ENCODE measurements at places on chromosomes 4 and X. TPM values are rescaled to one million over a fixed set of nuclear protein-coding genes. Genes with fewer than 3 reads are reported as not detected.

- DNase-seq = peak; percentile 37
These were observed 29.1 kb upstream of the TRO start for GRCh38 chrX:54891573-54891972.

DNA sequence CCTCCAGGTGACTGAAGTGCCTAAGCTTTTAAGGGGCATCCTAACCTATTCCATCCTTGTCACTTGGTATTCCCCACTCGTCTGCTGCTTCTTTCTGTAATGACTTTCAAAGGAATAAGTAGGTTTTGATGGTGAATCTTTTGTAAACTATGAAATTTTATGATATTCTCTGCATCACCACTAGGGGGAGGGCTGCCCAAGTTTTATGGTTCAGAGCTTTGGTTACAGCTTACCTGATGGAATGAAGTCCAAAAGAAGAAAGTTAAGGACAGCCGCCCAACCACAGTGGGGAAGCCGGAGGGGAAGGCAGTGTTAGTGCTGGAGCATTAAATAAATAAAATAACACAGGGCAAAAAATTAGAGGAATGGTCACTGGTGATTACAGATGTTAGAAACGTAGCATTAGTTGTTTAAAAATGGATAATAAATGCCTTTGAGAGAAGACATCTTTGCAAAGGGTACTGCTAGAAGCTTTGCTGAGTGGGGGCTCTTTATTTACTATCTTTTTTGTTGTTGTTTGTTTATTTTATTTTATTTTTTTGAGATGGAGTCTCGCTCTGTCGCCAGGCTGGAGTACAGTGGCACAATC is 204.9 kb downstream of the GBA3 start:
- no peak for DNase-seq

- peak; percentile 94 for DNase-seq
These were observed 47.9 kb downstream of the CXCL1 start for GRCh38 chr4:73917081-73917501.

- no peak for DNase-seq
These were observed 150.1 kb upstream of the NEIL3 start for GRCh38 chr4:177159600-177159999.

METAP1 gene
- total RNA-seq = 85.2 TPM

DNA sequence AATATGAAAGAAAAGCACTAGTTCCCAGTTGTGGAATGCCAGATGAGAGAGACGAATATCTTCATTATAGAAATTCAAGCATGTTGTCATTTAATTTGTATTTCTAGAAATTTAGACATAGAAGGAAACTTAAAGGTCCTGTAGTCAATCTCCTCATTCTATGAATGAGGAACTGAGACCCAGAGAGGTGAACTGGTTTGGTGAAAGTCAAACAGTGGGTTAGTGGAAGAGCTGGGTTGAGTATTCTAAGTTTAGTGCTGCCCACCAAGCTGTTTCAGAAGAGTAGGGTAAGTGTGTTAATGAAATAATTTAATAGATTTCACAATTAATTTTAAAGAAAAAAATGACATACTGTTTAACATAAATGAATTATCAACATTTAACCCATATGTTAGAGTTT is 655.2 kb downstream of the FAM133A start:
- DNase-seq = no peak

HTN1 gene
- total RNA-seq = not detected

SUPT20HL2 gene
- total RNA-seq = not detected

ARSJ gene
- total RNA-seq = 11.1 TPM

DNA sequence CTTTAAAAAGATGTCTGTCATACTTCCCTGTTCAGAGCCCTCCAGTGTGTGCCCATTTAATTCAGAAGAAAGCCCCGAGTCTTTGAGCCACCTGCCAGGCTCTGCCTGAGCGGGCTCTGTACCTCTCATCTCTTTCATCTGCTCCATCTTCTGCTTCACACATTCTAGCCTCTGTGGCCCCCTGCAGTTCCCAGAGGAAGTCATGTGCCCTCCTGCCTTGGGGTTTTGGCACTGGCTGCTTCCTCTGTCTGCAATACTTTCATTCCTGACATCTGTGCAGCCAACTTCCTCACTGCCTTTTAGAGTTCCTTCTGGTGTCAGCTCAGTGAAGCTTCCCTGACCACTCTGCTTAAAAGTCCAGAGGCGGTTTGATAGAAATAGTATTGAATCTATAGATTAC is 6.2 kb upstream of the STK32B start:
- no peak for DNase-seq

DNA sequence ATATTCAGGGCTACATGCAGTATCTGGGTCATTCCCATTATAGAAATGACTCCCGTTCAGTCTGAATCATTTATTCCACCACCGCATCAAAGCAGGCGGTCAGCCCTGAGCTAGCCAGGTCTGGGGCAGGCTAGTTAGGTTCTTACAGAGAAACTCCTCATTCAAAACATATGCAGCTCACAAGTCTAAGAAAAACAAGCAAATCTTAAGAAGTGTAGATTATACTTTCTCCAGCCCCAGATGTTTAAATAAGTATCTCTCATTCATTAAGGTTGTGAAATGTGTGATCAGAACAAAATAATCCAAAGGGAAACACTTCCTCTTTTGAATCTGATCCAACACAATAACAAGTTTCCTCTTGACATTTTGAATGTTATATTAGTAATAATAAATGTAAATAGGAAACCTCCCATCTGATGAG is 441.9 kb downstream of the INPP4B start:
- DNase-seq = peak; percentile 65

CDKL2 gene
- total RNA-seq = 1.7 TPM

DNA sequence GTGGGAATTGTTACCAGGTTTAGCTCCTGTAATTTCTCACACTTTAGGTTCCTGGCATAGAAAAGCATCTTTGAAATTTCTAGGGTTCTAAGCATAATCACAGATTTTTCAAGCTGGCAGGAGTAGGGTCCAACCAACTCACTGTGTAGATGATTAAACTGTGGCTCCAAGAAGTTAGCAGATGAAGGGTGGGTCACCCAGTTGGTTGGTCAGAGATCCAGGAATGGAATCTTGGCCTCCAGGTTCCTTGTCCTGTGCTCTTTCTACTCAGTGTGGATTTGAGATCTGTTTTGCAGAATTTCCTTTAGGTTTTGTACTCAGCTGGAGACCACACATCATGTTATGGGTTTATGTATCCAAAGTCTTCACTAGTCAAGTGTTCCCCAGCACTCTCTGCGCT is 90.3 kb upstream of the MAML3 start:
- no peak for DNase-seq

GRCh38 chr4:115113506-115114106 is at the start of gene NDST4:
TSS of gene NDST4 (minus strand) at chr4:115113620. CDS start at chr4:115077036, 36,584 bp downstream.
- no peak for DNase-seq

GRCh38 chr4:48329193-48329592 is 12.1 kb upstream of the SLAIN2 start:
- no peak for DNase-seq

GRCh38 chrX:38868941-38869401 is 67.7 kb downstream of the MID1IP1 start:
- DNase-seq = peak; percentile 40

- no peak for DNase-seq
These were observed 32.0 kb downstream of the STIM2 start for GRCh38 chr4:26892480-26893150.

- DNase-seq = no peak
These were observed 98.6 kb downstream of the PDLIM5 start for GRCh38 chr4:94550352-94550751.

PAGE5 gene
- not detected for total RNA-seq

DNA sequence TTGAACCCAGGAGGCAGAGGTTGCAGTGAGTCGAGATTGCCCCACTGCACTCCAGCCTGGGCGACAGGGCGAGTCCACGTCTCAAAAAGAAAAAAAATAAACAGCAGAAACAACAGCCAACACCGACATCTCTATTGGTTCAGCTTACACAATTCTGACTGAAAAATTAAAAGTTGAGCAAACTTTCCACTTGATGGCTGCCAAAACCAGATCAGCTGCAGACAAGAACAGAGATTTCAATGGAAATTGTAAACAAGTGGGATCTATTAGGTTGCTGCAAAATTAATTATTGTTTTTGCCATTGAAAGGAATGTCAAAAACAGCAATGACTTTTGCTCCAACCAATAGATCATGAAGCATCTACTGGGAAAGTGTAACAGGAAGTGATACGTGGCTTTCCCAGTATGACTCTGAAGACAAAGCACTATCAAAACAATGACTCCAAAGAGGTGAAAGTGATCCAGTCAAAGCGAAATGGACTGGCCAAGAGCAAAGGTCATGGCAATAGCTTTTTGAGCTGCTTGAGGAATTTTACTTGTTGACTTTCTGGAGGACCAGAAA is 26.3 kb downstream of the UPF3B start:
- no peak for DNase-seq

EVC2 gene
- total RNA-seq = 7.5 TPM

RIPPLY1 gene
- total RNA-seq = not detected

- DNase-seq = no peak
These were observed 7.5 kb upstream of the RNF4 start for GRCh38 chr4:2461246-2461960.

DNA sequence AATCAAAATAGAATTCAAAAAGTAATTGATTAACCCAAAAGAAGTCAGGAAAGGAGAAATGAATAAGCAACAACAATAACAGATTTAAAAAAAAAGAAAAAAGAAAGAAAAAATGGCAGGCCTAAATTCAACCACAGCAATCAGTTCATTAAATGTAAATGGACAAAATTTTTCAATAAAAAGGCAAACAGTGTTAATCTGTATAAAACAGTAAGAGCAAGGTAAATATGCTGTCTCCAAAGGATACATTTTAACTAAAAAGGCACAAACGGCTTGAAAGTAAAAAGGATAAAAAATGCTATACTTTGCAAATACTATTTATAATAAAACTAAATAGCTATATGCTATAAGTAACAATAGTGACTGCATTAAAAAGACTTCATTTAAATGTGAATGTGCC is 582.0 kb downstream of the SPRY1 start:
- DNase-seq = no peak

DNA sequence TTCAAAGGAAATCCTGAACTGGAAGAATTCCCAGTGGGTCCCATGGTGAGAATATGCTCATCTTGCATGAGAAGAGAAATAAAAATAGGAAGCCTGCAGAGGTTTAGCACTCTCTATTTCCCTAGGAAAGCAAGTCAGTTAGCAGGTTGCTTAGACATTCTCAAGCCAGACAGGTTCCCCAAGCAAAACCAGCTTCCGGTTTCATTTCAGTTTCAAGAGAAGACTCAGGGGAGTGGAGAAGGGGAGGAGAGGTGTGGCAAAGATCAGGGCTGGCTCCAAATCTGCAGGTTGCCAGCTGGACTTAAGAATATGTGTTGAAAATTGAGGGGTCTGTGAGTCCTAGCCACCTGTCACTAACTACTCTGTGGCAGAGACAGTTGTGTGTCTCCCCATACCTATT is 107.5 kb downstream of the CLNK start:
- DNase-seq = no peak

- DNase-seq = no peak
These were observed 1365.4 kb downstream of the ARAP2 start for GRCh38 chr4:34878961-34879360.

GRCh38 chr4:174157106-174157607 is 126.3 kb downstream of the FBXO8 start:
- DNase-seq = no peak

GRCh38 chrX:30948626-30949025 is 59.6 kb upstream of the TAB3 start:
- no peak for DNase-seq

- no peak for DNase-seq
These were observed 53.9 kb downstream of the PPM1K start for GRCh38 chr4:88230461-88230891.

- peak; percentile 36 for DNase-seq
These were observed 409.8 kb upstream of the GALNT7 start for GRCh38 chr4:172758586-172759340.

GRCh38 chrX:133810925-133811324 is 174.5 kb downstream of the GPC3 start:
- DNase-seq = no peak

DNA sequence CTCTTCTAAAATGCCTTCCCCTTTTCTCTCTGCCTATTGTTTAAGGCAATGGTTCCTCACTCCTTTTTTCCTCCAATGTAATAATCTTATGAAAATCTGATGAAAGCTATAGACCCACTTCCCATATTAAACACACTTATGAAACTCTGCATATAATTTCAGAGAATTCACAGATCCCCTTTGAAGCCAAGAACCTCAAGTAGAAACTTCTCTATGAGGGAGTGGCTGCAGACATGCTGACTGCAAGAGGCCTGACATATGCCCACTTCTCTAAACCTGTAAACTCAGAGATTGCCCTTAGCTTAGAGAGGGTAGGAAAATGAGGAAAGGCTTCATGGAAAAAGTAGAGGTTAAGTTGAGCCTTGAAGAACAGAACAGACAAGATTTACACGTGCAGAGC is 37.6 kb downstream of the TAB3 start:
- DNase-seq = no peak

GRCh38 chrX:13077168-13077567 is 32.7 kb upstream of the FAM9C start:
- DNase-seq = no peak

DNA sequence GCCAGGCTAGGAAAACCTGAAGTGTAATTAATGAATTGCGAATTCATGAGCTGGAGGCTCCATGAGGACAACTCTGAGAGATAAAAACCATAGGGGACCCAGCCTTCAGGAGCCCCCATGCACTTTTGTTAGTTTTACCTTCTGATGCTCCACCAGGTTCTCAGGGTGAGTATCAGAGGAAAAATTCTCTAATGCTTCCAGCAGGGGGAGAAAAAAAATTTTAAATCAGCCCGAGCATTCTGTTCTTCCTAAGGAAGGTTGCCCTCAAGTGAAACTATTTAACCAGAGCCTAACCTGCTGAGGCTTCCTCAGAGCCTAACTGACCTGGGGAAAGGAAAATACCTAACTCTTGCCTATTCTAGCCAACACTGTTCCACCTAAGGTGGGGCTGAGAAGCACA is 552.6 kb downstream of the PPARGC1A start:
- DNase-seq = peak; percentile 2

DNA sequence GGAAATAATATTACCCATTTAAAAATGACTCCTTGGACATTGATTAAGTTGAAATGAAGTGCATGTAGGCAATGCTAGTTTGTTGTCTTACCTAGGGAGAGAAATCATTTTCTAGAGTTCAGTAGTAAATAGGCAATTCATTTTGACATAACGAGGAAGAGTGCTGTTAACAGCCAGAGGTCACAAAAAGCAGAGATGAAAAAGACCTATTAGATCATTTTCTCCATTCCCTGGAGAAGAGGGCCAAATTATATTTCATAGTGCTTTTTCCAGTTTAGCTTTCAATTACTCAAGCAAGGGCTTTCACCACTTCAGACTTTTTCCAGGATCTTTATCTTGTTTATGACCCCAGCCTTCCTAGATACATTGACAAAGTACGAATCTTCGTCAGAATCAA is 374.3 kb upstream of the GALNT7 start:
- no peak for DNase-seq

HAND2 gene
- not detected for total RNA-seq

HPF1 gene
- 26.4 TPM for total RNA-seq
